8988T (cell line): ENCODE measurements at places on chromosomes 16 and 17.

DNA sequence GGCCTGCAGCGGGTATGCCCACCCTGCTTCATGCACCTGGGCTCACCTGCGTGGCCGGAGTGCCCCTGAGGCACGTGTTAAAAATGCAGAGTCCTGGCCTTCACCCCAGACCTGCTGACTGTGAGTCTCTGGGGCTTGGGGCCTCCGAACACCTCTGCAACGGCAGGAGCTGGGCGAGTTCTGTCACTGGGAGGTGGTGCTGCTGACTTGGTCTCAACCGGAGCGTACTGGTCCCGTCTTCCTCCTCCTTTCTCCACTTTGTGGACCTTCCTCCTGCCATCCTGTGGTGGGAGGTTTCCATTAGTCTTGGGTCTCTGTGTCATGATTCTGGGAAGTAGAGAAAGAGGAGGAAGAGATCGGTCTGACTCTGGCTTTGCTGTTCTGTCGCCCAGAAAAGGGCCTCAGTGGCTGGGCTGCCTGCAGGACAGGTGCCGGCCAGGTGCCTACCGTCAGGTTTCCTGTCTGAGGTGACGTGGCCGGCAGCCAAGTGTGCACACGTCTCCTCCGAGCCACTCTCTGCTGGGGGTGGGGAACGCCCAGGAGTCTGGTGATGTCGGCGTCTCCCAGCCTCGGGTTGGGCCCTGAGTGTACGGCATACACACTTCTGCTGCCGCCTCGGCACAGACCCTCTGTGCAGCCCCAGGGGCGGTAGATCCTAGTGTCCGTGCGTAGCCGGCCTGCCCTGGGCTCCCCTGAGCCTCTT, 6.9 kb downstream of the TSC2 start:
- no peak for DNase-seq

DNA sequence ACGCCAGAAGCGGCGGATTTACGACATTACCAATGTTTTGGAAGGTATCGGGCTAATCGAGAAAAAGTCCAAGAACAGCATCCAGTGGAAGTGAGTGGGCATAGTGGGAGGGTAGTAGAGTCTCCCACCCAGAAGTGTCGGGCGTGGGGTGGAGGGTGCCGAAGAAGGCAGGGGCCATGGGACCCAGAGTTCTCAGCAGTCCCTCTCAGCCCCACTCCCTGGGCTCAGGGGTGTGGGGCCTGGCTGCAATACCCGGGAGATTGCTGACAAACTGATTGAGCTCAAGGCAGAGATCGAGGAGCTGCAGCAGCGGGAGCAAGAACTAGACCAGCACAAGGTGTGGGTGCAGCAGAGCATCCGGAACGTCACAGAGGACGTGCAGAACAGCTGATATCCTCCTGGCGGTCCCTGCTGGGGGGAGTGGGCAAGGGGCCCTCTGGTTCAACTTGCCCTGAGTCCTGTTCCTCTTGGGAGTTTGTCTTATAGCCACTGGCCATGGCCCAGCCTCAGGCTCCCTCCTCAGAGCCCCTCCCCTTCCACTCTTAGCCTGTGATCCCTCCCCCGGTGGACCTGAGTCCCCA, 916 bp downstream of the E2F4 start:
- DNase-seq = no peak

DNA sequence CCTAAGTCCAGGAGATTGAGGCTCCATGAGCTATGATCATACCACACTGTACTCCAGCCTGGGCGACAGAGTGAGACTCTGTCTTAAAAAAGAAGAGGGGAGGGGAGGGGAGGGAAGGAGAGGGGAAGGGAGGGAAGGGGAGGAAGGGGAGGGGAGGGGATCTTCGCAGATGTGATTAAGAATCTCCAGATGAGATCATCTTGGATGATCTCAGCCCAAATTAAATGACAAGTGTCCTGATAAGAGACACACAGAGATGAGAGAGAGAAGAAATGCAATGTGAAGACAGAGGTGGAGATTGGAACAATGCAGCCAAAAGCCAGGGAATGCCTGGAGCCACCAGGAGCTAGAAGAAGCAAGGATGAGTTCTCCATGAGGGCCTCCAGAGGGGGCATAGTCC, 70.1 kb downstream of the EMP2 start:
- DNase-seq = no peak

- DNase-seq = no peak
These were observed 2277.7 kb downstream of the TP53TG3F start for GRCh38 chr16:35737076-35737475.

GRCh38 chr17:53032861-53033271, 789.9 kb upstream of the KIF2B start:
- no peak for DNase-seq

DNA sequence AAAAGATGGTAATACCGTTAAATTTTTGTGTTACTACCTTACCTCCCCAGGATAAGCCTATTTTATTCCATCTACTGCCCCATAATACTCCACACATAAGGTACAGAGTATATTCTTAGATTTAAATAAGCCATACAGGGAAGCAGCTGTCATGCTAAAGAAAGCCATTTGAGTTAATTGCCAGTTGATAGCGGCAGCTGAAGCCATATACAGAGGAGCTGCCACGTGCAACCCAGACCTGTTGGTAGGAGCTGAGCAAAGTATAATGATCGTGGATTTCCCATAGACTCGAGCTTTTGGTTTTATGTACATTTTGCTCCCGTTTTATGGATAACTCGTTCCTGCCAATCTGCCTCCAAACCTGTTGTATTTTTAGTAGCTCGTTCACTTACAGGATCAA, 12.0 kb downstream of the CPSF4L start:
- no peak for DNase-seq

DNA sequence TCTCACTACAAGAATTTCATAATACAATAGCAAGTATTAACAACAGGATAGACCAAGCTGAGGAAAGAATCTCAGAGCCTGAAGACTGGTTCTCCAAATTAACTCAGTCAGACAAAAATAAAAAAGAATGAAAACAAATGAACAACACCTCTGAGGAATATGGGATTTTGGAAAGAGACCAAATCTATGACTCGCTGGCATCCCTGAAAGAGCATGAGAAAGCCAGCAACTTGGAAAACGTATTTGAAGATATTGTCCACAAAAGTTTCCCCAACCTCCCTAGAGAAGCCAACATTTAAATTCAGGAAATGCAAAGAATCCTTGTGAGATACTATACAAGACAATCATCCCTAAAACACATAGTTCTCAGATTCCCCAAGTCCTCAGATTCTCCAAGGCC, 20.9 kb downstream of the NLRP1 start:
- no peak for DNase-seq

DNA sequence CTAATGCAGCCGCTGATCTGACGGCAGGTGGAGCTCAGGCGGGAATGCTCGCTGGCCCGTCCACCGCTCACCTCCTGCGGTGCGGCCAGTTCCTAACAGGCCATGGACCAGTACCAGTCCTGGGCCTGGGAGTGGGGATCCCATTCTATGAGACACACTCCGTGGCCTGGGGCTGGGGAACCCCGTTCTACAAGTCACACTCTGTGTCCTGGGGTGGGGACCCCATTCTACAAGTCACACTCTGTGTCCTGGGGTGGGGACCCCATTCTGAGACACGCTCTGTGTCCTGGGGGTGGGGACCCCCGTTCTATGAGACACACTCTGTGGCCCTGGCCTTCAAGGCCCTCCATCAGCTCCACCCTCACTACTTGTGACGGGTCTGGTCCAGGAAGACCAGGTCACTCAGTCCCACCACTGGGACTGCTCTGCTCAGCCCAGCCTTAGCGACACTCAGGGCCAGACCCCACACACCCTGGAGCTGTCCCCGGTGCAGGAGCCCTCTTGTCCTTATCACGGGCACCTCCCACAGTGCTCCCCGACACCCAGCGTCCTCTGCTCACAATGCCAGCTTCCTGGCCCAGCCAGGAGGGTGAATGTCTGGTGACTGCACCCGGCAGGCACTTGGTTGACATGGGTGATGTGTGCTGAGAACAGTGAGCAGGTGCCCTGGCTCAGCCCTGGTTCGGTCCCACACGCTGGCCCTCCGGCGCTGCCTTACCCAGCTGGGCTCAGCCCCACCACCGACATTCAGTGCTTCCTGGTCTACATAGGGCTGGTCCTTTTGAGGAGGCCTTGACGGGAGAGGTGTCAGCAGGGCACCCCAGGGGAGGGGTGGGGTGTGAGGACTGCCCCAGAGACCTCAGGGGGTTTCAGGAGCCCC, 89.1 kb downstream of the TBC1D16 start:
- DNase-seq = peak; percentile 17

DNA sequence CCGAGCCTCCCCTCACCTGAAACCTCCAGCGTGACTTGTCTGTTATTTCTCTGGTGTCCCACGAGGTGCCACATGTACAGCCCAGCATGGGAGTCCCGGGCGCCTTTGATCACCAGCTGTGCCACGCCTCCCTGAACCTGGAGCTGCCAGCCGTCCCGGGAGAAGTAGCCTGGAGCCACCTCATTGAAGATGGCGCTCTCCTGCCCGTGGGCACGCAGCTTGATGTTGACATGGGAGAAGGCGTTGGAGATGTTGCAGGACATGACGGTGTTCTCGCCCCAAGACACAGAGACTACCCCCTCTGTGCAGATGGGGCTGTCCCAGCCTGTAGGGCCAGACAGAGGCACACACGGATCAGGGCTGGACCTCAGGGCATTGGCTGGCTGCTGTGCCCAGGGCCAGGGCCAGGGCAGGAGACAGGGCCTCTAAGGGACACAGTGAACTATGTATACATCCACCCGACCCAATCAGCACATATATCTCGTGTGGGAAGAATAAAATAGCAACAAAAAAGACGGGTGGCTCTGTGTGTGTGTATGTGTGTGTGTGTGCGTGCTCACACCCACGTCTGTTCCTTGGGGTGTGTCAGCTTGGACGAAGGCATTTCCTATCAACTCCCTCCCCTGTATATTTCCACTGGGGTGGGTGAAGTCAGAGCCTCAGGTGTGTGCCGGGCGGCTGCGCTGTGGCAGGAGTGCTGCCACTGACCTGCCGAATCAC, 7.3 kb upstream of the CD7 start:
- no peak for DNase-seq

DNA sequence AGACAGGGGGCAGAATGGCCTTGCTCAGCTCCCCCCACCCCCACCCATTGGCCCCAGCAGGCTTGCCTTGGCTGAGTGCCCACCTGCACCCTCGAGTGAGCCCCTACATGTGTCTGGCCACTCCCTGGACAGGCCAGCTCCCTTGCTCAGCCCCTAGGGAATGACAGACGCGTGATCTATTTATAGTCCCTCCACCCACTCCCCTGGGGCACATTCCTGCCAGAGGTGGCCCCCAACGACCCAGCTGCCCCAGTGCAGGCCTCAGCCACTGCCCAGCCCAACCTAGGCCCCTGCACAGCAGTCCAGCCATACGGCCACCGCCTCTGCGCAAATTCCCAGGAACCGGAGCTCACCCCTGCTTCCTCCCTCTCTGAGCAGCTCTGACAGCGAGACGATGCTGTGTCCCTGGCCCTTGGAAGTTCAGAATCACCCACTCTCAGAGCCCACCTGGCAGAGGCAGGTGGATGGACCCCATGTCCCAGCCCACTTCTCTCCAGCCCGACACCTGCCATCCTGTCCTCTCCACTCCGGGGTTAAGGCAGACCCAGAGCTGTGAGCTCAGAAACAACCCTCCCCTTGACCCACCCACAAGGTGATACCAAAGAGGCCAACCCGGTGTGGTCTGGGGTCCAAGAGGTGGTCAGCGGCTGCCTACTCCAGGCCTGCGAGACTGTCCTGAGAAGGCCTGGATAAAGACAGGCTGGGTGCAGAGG, 11.5 kb upstream of the P2RX1 start:
- DNase-seq = no peak

- DNase-seq = no peak
These were observed 183.5 kb upstream of the ZFHX3 start for GRCh38 chr16:73231379-73231778.

- DNase-seq = no peak
These were observed 12.4 kb upstream of the TCAP start for GRCh38 chr17:39652587-39653315.

DNA sequence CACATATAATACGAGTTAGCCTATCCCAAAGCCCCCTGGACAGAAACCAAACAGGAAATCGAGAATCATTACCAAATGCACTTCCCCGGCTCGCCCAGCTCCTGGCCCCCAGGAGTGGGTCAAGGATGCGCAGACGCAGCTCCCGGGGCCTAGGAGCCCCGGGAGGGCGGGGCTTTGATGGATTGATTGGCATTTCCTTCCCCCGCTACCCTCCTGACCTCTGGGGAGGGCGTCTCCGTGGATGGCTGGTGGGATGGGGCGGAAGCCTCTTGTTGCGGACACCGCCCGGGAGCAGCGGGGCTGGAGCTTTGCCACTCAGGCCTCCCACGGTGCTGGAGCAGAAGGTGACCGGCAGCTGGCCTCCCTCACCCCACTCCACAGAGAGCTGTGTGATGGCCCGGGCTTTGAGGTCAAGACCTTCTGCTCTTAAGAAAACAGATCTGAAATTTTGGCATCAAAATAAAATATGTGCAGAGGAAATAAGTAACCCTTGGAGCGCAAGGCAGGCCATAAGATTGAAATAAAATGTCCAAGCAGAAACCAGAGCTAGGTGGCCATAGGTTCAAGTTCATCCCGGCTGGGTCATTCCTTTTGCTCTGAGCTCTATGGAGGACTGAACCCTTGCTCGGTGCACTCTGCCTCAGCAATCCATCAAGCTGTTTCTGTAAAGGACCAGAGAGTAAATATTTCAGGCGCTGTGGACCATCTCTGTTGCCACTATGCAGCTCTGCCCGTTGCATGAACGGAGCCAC, 262.3 kb downstream of the SOX9 start:
- DNase-seq = no peak

GRCh38 chr17:9529033-9529700, 46.5 kb downstream of the STX8 start:
- no peak for DNase-seq

GRCh38 chr16:5377280-5377898, 279.8 kb upstream of the EEF2KMT start:
- DNase-seq = no peak

DNA sequence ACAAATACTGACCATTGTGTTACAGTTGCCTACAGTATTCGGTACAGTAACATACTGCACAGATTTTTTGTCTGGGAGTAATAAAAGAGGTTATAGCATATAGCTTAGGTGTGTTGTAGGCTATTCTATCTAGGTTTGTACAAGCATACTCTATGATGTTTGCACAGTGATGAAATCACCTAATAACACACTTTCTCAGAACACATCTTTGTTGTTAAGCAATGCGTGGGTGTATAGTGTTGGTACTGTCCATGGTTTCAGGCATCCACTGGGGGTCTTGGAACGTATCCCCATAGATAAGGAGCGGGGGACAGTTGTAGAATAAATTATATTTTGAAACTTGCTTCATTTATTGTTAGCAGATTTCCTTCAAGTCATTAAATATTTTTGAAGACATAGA, 293.3 kb upstream of the TBX2 start:
- no peak for DNase-seq
